ENCODE measurements at places on chromosomes 7 and 10. TPM values are rescaled to one million over a fixed set of nuclear protein-coding genes. Genes with fewer than 3 reads are reported as not detected.

The TMEM236 gene
- 0.04 TPM for total RNA-seq

The SPDYE9 gene
- not detected for total RNA-seq

The LBX1 gene
- not detected for total RNA-seq

The GDF2 gene
- not detected for total RNA-seq

The NPC1L1 gene
- total RNA-seq, result not detected

The PTTG1IP2 gene
- total RNA-seq, result not detected

The RADIL gene
- 0.29 TPM for total RNA-seq

The ACHE gene
- total RNA-seq, result 0.23 TPM

The CYP26C1 gene
- 0.06 TPM for total RNA-seq

The ZSCAN25 gene
- 24.8 TPM for total RNA-seq

The GPR26 gene
- total RNA-seq, result not detected

The SMARCD3 gene
- 1.3 TPM for total RNA-seq

The FZD8 gene
- total RNA-seq, result 0.59 TPM

The PHF14 gene
- 33.0 TPM for total RNA-seq

The NPSR1 gene
- total RNA-seq, result not detected

The WDR37 gene
- total RNA-seq, result 16.7 TPM

All from activated CD8-positive, alpha-beta memory T cell treated with anti-CD3 and anti-CD28 coated beads for 36 hours (primary cell).